Activated CD8-positive, alpha-beta memory T cell treated with anti-CD3 and anti-CD28 coated beads for 4 hours (primary cell): ENCODE measurements at places on chromosomes 3 and 15.

DNA sequence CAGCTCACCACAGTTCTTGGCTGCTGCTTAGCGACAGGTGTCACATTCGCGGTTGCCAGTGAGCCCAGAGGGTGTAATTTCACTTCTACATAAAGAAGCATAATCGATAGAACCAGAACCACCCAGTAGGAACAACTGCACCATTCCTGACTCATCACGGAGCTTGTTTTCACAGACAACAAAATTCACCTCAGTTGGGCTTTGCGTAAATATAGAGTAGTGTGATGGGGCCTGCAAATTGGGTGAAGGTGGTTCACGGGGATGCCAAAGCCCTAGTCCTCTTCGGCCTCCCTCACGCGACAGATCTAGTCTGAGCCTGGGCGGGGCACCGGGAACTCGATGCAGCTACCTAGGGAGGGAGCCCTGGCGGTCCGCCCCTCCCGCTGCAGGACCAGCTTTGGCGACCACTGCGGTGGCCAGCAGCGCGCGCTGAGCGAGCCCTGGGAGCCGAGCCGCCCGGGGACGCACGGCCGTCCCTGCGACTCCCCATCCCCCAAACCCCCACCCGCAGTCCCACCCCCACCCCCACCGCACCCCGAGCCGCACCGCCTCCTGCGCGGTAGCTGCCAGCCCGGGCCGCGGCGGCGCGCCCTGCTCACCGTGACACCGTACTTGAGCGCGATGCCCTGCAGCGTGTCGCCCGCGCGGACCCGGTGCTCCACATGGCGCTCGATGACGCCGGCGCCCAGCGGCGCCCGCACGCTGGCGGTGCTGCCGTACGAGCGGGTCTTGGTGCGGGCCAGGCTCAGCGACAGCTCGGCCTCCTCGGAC, 519 bp downstream of the LYSMD2 start:
- no peak for DNase-seq

GRCh38 chr3:51389423-51390183, 1.5 kb upstream of the RBM15B start:
- no peak for DNase-seq

DNA sequence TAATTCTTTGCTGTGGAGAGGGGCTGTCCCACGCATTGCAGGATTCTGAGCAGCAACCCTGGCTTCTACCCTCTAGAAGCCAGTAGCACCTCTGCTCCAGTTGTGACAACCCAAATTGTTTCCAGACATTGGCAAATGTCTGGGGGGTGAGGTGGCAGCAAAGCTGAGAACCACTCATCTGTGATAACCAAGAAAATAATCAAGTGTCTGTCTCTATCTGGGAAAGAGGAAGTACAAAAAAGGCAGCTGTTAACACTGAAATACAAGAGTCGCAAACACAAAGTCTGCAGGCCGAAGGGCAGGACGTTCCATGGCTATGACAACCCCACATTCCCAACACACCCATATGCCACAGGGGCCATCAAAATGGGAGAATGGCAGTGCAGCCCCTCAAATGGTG, 42.2 kb upstream of the GNB5 start:
- no peak for DNase-seq

DNA sequence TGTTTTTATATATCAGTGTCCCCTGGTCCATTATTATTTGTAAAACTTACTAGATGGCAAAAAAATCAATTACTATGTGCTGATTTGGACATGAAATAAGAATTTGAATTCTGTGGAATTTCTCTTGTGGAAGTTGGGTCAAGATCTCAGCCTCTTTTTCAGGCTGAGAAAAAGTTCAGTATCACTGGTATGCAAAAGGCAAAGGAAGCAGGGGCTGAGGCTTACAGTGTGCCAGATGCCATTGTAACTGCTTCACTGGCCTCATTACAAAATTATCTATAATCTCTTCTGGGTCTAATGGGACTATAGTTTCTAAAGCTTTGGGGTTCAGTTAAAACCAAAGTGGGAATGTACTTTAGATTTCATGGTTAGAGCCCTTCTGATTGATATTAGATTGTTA, 125.9 kb upstream of the SLC7A14 start:
- DNase-seq = no peak

GRCh38 chr3:150830094-150830681, 67.2 kb upstream of the SIAH2 start:
- DNase-seq = no peak

DNA sequence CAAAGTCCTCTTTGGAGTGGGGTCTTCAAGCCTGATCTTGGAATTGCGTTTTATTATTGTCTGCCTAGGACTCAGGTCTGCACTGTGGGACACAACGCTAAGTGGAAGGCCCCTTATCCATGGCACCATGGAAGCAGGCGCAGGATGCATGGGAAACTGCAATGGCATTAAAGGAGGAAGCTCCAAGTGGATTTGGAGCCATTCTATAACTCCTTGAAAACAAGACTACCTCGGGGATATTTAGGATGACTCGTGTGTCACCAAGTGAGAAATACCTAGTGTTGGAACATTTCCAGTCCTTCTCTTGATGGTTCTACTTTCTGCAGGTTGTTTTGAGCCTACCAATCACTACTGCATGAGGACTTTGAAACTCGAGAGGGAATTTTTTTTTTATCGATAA, 126.6 kb upstream of the ZBED2 start:
- no peak for DNase-seq

DNA sequence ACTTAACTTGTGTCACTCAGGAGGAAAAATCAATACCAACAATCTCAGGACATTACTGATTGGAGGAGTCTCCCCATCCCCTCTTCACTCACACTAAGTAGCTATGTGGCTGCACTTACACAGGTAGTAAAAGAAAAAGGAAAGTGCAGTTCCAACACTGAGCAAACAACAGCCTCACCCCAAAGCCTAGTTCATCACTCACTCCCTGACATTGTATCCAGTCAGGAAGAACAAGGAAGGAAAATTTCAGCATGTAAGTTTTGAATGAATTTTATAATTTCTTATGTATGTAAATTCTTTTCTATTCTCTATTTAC, 273.4 kb downstream of the IGSF11 start:
- no peak for DNase-seq

GRCh38 chr3:186477033-186477432, 67.1 kb downstream of the CRYGS start:
- DNase-seq = no peak

- no peak for DNase-seq
These were observed 126.0 kb downstream of the MYLK start for GRCh38 chr3:123758081-123758564.

DNA sequence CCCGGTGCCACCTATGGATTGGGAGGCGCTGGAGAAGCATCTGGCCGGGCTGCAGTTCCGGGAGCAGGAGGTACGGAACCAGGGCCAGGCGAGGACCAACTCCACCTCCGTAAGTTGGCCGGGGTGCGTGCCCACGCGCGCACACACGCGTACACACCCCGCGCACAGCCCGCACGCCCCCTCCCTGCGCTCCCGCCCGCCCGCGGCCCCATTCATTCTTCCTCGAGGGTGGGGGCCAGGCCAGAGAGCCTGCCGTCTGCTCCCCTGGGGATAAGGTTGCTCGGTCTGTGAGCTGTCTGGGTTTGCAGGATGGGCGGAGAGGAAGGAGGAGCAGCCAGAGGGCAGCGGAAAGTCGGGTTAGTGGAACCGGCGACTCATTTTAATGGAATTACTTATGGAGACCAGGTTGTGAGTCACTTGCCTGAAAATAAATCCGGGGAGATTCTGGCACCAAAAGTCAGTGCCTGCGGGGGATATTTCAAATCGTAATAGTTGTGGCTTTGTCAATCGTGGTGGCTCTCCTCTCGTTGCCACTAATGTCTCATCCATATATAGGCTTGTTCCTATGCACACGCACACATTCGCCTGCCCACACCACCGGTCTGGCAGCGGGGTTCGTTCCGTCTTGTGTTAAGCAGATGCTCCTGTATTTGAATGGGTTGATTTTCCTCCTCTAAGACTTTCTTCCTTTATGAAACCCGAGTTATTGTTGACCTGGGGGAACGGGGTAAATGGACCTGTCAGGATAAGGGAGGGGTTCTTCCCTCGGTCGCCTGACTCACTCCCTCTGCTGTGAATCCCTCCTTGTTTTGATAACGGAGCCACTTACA, 223.4 kb upstream of the IL12A start:
- no peak for DNase-seq

GRCh38 chr3:145175626-145176025, 985.4 kb downstream of the PLOD2 start:
- no peak for DNase-seq

- no peak for DNase-seq
These were observed 121.5 kb downstream of the POLR2M start for GRCh38 chr15:57827971-57828370.

DNA sequence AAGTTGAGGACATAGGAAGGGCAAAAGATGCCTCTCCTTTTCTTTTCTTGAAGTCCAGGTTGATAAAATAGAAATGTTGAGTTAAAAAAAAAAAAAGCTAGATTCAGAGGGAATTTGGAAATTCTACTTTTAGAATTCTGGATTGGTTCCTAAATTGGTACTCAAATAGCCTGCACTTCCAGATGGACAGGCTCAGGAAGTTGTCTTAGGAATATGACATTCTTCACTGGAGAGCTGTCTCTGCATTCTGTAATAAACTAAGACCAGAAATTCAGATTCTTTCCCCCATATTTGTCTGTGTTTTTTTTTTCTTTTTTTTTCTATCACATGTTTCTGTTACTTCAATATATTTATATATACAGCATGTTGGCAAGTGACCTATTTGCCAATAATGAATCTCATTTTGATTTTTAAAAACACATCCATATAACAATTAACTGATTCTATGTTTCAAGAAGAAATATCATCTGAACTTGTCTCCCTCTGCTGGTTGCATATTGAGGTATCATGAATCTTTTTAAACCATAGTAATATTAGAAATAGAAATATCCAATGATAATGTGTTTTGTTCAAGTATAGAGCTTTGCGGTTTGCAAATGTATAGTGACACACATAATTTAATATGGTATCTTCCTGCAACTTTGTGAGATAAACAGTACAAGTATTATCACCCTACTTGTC, 8.5 kb upstream of the LSAMP start:
- no peak for DNase-seq

- DNase-seq = no peak
These were observed 173.5 kb downstream of the KLF13 start for GRCh38 chr15:31499953-31500765.

DNA sequence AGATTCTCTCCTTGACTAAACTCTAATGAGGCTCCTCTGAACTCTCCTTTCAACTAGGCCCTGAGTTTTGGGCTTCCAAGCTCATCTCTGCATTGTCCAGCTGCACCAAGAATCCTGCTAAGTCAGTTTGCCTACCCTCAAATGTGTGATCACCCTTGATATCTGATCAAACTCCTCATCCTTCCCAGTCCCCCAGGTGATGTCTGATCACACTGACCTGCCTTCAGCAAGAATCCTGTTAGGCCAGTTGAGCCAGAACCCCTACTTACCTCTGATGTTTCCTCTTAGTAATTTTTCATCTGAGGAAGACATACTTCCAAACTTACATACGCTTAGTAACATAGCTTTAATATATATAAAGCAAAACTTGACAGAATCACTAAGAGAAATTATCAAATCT, 28.8 kb downstream of the SUMF1 start:
- no peak for DNase-seq

GRCh38 chr3:128317698-128318231, 148.9 kb downstream of the DNAJB8 start:
- no peak for DNase-seq

DNA sequence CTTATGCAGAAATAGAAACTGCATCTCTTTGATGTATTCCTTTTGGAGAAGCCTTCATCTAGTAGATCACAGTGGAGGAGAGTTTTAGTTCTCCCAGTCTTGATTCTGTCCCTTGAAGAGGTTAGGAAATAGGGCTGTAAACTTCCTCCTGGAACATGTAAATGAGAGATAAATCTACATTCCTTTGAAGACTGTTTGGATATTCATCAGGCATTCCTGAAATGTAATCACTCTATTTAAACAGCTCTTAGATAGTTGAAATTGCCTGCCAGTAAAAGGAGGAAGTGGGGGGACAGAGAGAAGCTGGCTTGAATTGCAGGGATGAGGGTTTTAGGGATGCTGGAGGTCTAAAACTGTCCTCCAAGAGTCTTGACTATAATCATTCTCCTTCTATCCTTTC, 254.3 kb upstream of the LRRC3B start:
- no peak for DNase-seq

DNA sequence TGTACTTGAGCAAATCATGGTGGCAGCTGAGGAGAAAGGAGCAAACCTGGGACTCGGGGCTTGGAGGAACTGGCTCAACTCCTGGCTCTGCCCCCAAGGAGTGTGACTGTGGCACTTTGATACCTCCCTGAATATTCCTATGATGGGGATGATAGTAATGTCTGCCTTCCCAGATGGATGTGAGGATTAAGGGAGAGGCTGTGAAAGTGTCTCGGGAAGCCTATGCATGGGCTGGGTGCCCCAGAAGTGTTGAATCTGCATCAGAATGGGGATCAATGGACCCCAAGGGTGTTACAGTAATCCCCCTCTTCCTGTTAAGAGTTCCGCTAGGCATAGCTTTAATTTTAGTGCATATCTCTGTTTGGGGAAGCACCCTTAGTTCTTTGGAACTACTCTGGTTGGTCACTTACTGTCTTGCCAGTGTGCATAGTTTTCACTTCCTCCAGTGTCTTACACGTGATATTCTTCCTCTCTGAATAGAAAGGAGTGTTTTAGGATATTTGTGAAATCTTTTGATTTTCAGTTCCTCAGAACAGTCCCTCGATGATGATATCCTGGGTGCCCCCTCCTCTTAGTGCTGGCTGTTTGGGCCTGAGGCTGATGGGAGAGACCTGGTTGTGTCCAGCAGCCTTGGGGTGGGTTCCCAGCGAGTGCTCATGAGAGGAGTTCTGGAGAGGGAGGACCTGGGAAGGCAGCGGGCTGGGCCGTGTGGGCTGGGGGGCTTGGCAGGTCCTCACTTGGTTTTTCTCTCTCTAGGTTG, 97.5 kb downstream of the CHDH start:
- no peak for DNase-seq

GRCh38 chr3:141969711-141970110, 93.3 kb downstream of the ATP1B3 start:
- no peak for DNase-seq

GRCh38 chr3:40793730-40794129, 269.0 kb downstream of the ZNF621 start:
- DNase-seq = no peak
